ENCODE measurements at places on chromosomes 1 and 21.

DNA sequence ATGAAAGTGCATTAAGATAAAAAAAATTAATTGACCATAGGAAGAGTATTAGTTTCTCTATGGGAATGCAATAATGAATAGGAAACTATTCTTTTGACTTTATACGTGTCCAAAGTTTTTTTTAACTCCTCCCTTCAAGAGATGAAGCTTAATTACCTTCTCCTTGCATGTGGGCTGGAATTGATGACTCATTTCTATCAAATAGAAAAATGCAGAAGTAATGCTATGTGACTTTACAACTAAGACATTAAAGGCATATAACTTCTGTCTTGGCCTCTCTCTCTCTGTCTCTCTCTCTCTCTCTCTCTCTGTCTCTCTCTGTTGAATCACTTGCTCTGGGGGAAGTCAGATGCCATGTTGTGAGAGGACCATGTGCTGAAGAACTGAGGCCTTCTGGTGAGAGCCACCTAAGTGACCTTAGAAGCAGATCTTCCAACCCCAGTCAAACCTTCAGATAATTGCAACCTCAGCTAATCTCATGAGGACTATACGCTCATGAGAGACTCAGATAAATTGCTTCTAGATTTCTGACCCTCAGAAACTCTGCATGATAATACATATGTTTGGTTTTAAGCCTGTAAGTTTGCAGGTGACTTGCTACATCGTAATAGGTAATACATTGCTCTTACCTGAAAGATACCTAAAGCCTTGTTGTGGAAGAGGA, 414.2 kb downstream of the KCNT2 start:
- no peak for DNase-seq

DNA sequence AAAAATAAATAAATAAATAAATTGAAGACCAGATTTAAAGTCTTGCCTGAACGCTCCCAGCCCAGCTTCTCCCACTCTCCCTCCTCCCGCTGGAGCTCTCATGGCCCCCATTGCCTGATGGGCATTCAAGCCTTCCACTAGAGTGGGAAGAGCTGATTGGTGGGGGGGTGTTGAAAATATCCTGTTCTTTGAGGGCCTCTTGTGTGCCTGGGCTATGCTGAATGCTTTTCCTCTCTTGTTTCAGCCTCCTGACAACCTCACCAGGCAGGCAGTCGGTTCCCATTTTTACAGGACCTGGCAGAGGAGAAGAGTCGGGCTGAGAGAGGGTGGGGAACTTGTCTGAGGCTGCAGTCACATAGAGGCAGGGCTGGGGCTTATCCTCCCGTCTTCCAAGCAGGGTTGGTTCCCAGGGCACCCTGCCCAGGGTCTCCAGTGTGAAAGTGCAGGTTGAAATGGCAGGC, 59.2 kb upstream of the SSBP3 start:
- no peak for DNase-seq

DNA sequence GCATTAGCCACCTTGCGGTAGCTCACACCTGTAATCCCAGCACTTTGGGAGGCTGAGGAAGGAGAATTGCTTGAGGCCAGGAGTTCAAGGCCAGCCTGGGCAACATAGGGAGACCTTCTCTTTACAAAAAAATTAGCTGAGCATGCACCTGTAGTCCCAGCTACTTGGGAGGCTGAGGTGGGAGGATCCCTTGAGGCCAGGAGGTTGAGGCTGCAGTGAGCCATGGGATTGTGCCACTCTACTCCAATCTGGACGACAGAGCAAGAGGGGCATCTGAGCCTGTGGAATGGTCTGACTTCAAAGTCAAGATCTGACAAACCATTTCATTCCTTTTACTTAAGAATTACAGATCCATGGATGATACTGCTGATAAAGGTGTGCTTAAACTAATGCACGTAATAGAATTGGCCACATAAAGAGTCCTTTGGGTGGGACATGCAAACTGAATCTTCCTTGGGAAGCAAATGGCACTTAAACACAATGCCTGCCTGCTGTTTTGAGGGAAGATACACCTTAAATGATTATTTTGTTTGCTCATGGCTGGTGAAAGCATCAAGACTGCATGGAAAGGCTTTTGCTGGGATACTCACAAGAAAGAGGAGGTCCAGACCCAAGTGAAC, 2.5 kb upstream of the TMEM201 start:
- DNase-seq = no peak

- no peak for DNase-seq
Measured at GRCh38 chr1:25520446-25521061, 22.9 kb upstream of the LDLRAP1 start.

- no peak for DNase-seq
Measured at GRCh38 chr1:161719325-161719611, 2.1 kb upstream of the FCRLB start.

GRCh38 chr1:212135166-212135565, 99.6 kb downstream of the DTL start:
- DNase-seq = no peak

DNA sequence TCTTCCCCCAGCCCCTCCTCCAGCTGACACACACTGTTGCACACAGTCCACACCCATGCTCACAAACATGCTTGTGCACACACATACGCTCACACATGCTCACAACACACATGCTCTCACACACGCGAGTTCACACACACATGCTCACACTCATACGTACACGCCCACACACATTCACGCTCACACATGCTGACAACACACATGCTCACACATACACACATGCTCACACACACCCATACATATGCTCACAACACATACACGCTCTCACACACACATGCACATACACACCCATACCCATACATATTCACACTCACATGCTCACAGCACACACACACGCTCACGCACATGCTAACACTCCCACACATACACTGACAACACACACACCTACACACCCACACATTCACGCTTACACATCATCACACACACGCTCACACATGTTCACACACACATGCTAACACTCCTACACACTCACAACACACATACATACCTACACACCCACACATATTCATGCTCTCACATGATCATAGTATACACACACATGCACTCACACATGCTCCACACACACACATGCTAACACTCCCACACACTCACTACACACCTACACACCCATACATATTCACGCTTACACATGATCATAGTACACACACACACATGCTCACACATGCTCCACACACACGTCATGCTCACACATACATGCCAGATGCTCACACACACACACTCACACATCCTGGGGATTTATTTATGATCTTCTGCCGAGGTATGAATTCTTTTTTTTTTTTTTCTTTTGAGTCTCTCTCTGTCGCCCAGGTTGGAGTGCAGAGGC, 10.7 kb downstream of the DRAXIN start:
- DNase-seq = no peak

DNA sequence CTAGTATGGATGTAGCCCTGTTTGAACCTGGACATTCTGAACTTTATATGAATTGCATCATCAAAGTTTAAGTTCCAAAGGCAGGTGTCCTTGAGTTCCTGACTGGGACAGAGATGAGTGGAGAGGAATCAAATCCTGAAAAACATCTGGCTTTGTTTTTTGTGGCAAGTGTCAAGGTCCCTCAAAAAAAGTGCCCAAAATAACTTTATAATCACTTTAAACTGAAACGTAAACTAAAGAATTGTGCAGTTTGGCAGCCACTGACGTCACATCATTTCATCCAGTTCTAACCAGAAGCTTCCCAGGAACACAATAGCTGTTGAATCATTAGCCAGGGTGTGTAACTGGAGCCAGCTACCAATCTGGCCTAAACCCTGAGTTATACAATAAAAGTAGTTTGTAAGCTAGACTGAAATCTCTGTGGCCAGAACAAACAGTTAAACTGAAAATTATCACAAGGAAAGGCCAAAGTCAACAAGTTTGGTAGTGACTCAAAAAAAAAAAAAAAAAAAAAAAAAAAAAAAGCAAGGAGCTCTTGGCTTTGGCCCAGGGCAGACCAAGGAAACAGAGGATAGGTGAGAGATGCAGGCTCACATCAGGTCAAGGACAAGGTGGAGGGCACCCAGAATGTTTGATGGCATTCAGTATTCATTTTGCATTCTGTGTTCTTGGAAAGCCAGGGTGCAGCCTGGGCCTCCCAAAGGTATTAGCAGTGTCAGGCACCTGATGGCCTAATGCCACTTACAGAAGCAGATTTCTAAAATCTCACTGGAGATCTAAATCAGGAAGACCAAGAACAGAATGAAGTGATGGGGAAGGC, 74.3 kb downstream of the TNFSF18 start:
- DNase-seq = peak; percentile 91

- no peak for DNase-seq
Measured at GRCh38 chr1:235635938-235636662, 13.5 kb downstream of the GNG4 start.

GRCh38 chr21:42214921-42215320, 4.0 kb upstream of the ABCG1 start:
- no peak for DNase-seq

DNA sequence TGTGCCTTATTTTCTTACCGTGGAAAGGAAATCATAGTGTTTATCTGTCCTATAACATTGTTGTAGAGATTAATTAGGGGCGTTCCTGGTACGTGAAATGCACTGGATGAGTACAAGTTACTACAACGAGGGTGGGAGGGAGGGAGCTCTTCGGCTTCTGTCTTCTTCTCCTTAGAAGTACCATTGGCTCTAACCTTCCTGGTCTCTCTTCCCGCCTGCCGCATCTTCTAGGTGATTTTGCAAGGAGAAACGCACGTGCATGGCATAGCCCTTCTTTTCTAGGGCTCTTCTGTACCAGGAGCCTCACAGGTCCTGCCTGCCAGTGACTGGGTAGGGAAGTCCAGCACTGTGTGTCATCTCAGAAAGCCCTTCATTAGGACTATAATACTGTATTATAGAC, 16.8 kb downstream of the SH3BP5L start:
- DNase-seq = no peak

- DNase-seq = no peak
Measured at GRCh38 chr1:234262754-234263105, 110.5 kb upstream of the COA6 start.

DNA sequence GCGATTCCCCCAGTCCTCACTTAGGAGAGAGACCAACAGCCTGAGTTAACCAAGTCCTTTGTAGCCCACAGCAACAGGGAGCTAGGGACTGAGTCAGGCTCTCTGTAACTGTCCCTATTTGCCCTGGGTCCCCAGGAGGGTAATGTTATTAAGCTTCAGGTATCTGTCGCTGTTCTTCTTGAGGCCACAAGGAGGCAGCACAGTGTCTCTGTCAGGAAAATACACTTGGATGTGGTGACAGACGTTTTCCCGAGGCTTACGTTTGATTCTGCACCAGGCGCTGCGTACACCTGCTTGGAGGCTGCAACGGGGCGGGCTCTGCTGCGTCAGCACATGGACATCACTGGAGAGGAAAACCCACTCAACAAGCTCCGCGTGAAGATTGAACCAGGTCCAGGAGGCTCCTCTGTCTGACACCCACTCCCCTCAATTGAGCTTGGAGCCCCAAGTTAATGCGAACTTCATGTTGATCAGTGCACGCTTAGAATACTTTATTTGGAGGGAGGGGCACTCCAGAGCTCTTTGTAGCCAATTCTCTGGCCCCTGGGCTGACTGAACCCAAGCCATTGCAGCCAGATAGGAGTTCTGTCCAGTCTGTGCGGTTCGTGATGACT, 10.7 kb upstream of the ELF3 start:
- no peak for DNase-seq

GRCh38 chr1:82517586-82517985, 716.9 kb downstream of the ADGRL2 start:
- DNase-seq = no peak

DNA sequence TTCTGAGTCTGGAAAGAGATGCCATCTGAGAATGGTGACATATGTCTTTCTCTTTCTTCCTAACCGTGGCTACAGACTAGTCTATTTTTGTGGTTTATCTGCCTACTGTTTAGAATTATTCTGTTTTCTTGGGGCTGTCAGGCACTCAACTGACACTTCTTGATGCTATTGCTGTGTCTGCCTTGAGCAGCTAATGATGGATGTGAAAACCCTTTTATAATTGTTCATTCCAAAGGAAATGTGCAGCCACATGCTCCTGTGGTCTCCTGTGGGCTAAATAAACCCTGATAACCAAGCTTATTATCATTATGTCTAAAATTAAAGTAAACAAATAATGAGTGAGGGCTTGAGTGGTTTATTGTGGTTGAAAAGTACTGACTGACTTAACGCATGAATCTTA, 52.7 kb upstream of the CXADR start:
- no peak for DNase-seq

DNA sequence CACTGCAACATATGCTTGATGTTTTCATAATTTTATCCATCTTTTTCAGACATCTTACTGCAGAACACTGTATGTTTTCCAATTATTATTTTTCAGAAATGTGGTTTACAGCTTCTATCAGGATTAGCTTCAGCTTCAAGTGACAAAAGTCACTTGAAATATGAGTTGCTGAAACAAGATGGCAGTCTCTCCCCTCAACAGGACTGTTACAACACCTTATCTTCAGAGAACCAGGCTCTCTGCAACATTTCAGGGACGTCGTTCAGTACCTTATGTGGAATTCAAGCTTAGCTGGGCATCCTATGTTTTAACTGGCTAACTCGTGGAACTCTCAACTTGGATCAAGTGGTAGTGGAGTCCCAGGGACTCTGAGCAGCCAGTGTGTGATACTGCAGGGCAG, 2.0 kb upstream of the UBE2G2 start:
- DNase-seq = no peak

DNA sequence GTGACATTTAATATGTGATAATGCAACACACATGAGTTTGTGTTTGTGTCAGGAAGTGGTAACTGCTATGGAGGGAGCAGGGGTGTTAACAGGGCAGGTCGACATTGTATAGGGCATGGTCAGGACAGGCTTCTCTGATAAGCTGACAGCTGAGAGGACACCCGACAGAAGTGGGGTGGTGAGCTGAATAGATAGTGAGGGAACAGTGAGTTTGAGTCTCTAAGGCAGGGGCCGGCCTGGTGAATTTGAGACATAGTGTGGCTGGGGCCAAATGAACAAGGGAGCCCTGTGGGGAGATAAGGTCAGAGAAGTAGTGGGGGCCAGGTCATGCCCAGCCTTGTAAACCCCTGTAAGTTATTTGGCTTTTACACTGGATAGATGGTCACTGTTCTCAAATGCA, 217.4 kb upstream of the KIAA0040 start:
- DNase-seq = no peak

DNA sequence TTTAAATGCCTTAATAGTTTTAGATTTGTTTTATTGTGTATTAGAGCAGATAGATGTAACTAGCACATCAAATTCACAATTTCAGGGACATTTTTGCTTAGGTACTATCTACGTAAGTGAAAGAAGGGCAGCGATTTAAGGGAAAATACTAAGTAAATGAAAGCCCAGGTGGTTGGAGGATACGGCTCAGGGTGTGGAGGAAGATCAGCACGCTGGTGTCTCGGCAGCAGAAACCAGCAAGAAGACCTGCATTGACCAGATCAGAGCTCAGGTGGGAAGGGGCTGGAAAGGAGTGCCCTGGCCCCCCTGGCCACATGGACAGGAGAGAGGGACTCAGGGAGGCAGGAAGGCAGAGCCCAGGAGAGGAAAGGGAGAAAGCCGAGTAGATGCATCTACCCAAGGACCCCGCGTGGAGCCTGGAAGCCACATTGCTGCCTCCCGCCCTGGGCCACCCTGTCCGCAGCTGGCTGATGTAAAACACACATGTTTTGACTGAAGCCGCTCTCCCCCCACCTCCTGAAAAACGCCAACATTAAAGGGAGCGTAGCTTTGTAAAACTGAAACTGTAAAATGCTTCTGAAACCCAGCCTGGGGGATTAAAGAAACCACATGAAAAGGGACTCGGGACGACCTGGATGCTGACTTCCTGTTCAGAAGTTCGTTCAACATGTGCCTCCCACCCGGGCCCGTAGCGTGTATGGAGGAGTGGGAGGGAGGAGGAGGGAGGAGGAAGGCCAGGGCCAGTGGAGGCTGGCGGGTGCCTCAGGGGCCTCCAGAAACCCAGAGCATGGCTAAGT, 72.6 kb upstream of the TARDBP start:
- DNase-seq = no peak

GRCh38 chr1:78267513-78268218, 221.9 kb downstream of the GIPC2 start:
- no peak for DNase-seq
